ENCODE measurements at places on chromosomes 5 and 9.

GRCh38 chr5:9197881-9198260 lies 348.0 kb downstream of the SEMA5A start:
- DNase-seq, result no peak

- DNase-seq, result no peak
Observed at GRCh38 chr5:173671121-173671949, 54.9 kb upstream of the BOD1 start.

- no peak for DNase-seq
Observed at GRCh38 chr5:154646745-154647113, 108.4 kb upstream of the LARP1 start.

- no peak for DNase-seq
Observed at GRCh38 chr5:72822944-72823343, 6.5 kb downstream of the TNPO1 start.

DNA sequence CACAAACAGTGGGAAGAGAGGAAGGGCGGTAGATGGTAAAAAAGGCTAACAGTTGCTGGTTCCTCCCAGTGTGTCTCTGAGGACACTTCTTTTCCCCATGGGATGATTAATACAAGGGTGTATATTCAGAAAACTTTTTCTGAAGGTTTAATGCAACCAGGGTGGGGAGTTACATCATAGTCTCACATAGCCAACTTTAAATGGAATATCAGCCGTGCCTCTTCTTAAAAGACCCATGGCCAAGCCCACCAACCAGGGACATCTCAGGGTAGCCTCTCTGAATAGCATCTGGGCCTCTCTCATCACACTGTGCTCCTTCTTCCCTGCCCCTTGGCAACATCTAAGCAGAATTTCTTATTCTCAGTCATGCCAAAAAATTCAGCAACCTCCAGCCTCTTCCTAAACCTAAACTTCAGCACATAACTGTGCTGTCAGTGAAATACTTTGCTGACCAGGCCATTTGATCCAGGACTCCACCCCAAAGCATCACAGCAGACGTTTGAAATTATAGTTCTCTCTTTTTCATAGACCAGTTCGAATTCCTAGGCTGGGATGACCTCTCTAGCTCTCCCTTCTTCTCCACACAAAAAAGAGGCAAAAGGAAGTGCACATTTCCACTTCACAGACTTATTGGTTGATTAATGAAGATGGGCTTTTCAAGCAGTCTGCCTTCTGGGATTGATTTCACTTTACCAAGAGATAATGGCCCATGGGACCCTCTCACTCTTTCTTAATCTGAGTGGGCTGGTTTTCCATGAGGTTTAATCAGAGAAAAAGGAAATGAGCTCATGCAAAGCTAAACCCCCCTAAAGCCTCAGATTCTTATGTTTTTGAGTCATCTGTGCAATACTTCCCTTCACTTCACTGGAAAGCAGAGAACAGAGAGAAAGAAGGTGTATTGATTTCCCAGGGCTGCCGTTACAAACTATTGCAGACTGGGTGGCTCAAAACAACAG lies 85.1 kb upstream of the RAI14 start:
- no peak for DNase-seq

GRCh38 chr9:7333719-7334118 lies 465.9 kb downstream of the DMAC1 start:
- DNase-seq, result no peak

GRCh38 chr9:10875752-10876151 lies 262.9 kb upstream of the PTPRD start:
- DNase-seq, result no peak

DNA sequence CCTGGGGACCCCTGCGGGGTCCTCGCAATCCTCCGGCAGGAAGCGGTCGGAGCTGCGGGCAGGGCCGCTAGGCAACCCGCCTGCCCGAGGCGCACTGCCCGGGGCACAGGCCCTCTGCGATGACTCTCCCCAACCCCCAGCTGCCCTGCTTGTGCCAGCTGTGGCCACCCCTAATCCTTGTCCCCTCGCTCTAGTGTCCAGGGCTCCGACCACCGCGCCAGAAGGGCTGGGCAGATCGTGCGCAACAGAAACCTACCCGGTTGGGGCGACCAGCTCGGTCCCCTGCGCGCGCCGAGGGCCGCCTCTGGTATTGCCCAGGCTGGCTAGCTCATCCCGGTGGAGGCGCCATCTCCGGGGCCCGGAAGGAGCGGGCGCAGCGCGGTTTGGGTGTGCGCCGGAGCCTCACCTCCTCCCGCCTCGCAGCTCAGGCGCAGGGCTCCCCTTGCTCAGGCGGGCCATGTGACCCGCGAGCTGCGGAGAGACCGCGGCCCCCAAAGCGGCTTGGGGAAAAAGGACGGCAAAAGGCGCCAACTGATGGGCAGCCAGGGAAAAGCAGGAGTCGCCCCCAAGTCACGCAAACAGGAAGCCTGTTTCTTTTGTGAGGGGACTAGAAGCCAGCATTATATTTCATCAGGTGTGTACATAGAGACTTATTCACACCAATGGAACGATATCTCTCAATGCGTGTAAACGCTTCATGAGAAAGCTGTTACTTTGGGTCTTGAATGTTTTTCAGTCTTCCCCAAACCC lies 46.8 kb upstream of the RNF20 start:
- DNase-seq, result no peak

DNA sequence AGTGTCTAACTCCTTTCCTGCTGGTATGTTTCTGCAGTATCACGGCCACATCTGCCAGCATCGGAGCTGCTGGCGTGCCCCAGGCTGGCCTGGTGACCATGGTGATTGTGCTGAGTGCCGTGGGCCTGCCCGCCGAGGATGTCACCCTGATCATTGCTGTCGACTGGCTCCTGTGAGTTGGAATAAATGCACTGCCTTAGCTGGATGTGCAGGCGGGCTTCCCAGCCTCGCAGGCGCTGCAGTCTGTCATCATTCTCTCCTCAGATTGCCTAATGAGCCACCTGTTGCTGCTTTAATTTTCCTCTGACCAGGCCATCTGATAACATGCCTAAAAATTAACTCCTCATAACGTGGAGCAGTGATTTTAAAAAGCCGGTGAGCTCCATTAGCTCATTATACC lies 79.1 kb upstream of the PLPP6 start:
- DNase-seq, result no peak

DNA sequence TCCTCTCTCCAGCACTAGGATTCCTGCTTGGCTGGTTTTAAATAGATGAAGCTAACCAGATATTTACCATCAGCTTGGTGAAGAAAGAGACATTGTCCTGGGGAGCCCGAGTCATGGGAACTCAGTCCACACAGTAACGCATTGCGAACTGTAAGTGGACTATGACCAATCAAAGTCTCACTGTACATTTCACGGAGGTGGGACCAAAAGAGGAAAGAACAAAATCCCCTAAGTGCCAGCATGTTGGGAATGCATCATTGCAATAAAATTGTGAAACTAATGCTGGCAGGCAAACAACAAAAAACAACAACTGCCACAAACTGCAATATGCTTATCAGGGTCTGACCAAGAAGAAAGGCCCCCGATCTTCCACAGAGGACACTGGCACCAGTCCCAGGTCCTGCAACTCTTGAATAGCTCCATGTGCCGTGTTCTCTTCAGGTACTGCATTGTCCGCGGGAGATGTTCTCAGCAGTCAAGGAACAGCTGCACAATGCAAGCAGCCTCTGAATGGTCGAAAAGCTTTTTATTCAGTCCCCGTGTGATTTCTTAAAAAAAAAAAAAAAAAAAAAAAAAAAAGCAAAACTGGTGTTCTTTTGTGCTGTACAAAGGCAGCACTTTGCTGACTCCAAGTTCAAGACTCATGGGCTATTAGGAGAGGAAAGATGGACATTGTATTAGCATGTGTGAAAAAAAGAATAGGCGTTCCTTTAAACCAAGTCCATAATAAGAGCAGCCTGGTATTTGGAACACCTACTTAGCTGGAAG lies 38.1 kb downstream of the SEMA6A start:
- DNase-seq, result no peak

- no peak for DNase-seq
Observed at GRCh38 chr5:180633283-180634177, 15.9 kb downstream of the FLT4 start.

GRCh38 chr5:172868924-172869591 lies 35.0 kb downstream of the ERGIC1 start:
- DNase-seq, result peak; percentile 42

GRCh38 chr9:106921341-106921899 lies 58.5 kb downstream of the ZNF462 start:
- no peak for DNase-seq

DNA sequence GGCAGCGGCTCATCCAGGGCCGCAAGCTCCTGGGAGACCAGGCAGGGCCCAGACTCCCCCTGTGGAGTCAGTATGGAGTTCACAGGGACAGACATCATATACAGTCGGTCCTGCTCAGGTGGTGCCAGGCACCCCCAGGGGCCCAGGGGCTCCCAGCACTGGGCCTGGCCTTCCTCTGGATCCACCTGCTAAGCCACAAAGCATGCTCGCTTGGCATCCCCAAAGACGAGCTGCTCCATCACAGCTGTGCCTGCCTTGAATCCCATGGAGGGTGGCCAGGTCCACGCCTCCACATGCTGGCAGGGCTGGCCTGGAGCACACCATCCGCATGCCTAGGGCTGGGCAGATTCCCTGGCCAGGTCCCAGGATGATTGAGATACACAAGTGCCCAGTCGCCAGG lies 4.6 kb downstream of the BICD2 start:
- no peak for DNase-seq

GRCh38 chr5:93721071-93721470 lies 20.3 kb downstream of the POU5F2 start:
- DNase-seq, result no peak

- no peak for DNase-seq
Observed at GRCh38 chr5:168364151-168364661, 72.8 kb downstream of the WWC1 start.

DNA sequence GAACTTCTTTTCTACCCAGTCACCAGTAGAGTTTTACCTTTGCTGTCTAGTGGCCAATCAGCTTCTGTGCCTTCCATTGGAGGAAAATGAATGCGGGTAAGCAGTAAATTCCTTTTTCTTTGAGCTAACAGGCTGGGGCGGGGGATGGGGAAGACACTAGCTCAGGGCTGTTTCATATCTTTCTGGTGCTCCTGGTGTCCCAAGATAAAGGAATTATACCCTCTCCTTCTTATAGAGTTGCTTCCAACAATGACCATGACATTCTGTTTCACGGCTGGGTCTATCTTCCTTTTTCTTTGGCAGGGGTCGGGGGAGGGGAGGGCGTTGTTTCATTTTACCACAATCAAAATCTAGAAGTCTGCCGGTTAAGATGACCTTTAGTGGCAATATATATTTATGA lies 51.2 kb upstream of the RPS23 start:
- no peak for DNase-seq

GRCh38 chr5:82590112-82590511 lies 312.0 kb upstream of the RPS23 start:
- no peak for DNase-seq

DNA sequence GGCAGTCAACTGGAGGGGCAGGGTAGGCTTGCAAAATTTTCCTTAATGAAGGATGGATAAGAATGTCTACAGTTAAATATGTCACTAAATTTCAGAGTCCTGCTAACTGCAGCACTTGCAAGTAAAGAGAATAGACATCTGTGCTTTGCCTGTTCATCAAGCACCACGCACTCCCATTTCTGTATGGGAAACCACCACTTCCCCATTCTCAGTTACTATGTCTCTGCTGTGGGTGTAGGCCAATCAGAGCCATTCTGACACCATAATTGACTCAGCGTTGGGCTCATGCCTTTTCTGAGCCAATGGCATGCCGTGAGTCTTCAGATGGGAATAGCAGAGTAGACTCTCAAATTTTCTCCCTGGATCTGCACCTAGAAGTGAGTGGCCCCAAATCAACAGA lies 247.5 kb downstream of the GABRB2 start:
- no peak for DNase-seq

DNA sequence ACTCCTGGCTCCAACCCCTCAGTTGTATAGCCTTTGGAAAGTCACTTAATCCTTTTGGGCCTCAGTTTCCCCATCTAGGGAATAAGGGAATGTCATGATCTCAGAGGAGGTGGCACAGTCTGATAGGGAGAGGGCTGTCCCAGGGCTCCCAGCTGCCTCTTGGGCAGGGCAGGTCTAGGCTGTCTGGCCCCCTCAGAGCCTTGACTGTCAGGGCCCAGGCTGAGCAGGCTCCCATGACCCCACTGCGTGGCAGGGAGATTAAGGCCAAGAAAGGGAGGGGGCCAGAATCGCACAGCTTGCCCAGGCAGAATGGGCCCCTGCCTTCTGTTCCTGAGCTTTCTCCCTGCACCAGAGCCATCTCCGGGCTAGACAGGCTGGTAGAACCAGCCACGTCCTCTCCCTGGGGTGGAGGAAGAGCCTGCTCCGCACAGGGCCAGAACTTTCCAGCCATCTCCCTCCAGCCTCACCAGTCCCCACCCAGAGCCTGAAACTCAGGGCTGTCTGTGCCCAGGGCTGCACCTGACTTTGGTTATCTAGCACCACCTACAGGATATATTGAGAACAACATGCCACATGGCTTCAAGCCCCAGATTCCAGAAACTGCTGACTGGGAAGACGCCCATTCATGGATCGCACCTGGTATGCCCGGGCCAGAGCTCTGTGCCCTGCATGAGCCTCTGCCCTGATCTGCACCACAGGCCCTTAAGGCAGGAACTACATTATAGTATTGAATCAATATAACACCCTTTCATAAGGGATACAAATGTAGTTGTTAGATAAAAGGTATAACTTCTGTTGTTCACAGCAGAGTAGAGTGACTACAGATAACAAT lies 32.1 kb downstream of the NAIF1 start:
- DNase-seq, result peak; percentile 82

GRCh38 chr5:67098656-67099055 lies 97.9 kb downstream of the CD180 start:
- no peak for DNase-seq

GRCh38 chr9:13127131-13127530 lies 152.4 kb downstream of the MPDZ start:
- no peak for DNase-seq

DNA sequence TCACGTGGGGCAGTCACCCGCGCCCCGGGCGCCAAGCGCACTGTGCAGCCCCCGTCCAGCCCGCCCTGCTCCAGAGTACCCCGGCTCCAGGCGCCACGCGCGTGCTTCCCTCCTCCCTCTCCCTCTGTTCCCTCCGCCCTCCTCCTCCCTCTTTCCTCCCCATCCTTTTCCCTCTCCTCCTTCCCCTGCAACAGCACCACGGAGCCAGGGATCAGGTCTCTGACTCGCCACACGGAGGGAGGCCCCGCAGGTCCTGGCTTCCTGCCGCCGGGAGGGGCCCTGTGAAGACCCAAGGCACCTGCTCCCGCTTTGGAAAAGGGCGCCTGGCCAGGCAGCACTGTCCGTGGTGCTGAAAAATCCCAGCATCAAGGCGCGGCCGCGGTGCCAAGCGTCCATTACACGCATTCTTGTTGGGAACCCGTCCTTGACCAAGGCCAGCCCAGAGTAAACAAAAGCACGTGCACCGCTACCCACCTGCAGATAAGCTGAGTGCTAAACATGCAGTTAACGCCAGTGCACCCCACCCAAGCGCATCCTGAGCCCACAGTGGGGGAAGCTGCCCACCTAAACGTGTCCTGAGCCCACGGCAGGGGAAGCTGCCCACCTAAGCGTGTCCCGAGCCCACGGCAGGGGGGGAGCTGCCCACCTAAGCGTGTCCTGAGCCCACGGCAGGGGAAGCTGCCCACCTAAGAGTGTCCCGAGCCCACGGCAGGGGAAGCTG lies 21.7 kb downstream of the SLC6A18 start:
- DNase-seq, result no peak

- no peak for DNase-seq
Observed at GRCh38 chr9:101037430-101037829, 8.9 kb downstream of the PLPPR1 start.

Data from hematopoietic multipotent progenitor cell treated with erythropoietin and hydrocortisone succinate and interleukin-3 and kit ligand, for 17 days (in vitro differentiated cells).